KBM-7 (cell line): ENCODE measurements at places on chromosomes 16 and 17.

GRCh38 chr17:83132251-83133081 is 53.1 kb downstream of the METRNL start:
- DNase-seq = no peak

DNA sequence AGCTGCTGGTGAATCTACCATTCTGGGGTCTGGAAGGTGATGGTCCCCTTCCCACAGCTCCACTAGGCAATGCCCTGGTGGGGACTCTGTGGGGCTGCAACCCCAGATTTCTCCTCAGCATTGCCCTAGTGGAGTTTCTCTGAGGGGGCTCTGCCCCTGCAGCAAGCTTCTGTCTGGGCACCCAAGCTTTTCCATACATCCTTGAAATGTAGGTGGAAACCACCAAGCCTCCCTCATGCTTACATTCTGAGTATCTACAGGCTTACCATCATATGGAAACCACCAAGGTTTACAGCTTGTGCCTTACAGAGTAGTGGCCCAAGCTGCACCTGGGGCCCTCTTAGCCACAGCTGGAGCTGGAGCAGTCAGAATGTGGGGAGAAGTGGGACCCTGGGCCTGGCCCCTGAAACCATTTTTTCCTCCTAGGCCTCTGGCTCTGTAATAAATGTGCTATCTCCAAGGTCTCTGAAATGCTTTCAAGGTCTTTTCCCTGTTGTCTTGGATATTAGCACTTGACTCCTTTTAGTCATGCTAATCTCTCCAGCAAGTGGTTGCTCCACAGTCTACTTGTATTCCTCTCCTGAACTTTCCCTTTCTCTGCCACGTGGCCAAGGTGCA is 19.6 kb upstream of the DLX3 start:
- no peak for DNase-seq

DNA sequence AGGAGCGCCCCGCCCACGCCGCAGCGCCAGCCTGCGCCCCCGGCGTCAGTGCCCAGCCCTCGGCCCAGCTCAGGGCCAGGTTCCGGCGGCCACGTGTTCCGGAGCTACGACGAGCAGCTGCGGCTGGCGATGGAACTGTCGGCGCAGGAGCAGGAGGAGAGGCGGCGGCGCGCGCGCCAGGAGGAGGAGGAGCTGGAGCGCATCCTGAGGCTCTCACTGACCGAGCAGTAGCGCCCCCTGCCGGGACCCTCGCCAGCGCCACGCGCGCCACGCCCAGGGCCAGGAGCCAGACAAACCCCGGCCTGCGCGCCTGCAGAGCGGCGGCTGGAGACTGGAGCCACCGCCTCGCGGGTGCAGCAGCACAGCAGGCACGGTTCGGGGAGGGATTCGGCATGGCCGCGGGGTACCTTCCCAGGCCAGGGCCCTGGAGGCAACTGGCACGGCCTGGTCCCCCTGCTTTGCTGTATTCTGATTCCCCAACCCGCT is 9.3 kb downstream of the CORO6 start:
- no peak for DNase-seq

GRCh38 chr17:9239793-9240658 is 218.7 kb downstream of the NTN1 start:
- DNase-seq = no peak

DNA sequence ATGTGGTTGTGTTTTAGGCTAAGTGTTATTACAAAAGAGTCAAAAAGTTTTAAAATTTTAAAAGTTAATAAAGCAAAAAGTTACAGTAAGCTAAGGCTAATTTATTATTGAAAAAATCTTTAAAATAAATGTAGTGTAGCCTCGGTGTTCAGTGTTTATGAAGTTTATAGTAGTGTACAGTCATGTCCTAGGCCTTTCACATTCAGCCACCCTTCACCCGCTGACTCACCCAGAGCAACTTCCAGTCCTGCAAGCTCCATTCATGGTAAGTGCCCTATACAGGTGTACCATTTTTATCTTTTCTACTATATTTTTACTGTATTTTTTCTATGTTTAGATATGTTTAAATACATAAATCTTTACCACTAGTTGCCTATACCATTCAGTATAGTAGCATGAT is 98.5 kb upstream of the RPRML start:
- no peak for DNase-seq

GRCh38 chr17:48894886-48895285 is 2.3 kb downstream of the ATP5MC1 start:
- DNase-seq = no peak
